ENCODE measurements at places on chromosomes 6 and 20.
A peak's percentile ranks its signal among the peaks of the same experiment; 100 is the strongest.

DNA sequence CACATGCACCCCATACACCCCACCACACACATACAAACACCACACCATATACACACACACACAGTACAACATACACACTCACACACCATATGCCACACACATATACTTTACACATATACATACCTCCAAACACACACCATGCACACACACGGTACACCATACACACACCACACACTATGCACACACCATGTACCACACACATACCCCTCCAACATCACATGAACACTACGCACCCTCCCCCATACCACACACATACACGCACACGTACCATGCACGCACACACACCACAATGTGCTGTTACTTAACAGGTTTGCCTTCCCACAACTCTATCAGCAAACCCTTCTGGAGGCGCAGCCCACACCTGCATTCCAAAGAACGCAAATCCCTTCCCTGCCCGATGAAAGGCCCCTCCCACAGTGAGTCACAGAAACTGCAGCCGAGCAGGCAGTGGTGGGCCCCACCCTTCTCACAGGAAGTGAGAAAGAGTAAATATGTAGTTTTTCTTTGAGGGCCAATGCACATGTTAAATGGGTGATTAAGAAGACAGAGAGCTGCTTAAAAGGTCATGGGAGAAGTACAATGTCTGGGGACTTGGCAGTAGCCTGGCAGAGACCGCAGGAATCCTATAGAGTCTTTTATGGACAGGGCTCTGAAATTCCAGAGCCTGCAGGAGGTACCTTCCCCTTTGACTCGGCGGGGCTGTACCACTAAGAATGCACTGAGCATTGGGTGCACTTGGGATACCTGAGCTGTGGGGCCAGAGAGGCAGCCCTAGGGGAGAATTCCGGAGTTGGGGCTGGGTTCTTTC, 34.1 kb upstream of the EZR start:
- peak; percentile 83 for DNase-seq

GRCh38 chr20:54476169-54477009, 996 bp downstream of the DOK5 start:
- DNase-seq: no peak

- no peak for DNase-seq
Measured at GRCh38 chr20:37383229-37383989, 37.5 kb downstream of the SRC start.

- DNase-seq: no peak
Measured at GRCh38 chr20:35604449-35604747, 11.2 kb upstream of the SPAG4 start.

- no peak for DNase-seq
Measured at GRCh38 chr6:125066140-125066539, 87.4 kb upstream of the TPD52L1 start.

DNA sequence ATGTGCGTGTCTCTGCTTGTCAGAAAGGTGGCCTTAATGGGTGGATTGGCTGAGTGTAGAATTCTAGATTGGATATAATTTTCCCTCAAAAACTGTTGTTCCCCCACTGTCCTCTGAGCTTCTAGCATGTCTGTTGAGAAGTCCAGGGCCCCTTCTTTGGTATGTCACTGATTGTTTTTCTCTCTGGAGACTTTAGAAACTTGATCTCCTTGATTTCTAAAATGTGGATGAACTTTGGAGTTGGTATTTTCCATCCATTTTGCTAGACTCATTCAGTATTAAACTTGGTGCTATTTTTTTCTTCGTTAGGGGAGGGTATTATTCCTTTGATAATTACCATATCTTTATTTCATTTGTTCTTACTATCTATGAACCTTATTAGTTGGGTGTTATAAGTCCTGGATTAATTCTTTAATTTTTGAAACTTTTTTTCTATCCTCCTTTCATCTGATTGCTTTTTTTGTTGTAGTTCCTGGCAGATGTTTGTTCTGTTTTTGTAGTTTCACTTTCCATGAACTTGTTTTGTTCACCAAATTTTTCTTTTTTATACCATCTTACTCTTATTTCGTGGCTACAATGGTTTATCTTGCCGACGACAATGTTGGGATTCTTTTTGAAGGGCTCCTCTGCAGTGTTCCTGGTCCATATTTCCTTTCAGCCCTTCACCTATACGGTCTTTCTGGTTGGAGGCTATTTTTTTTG, 68.4 kb downstream of the ARID1B start:
- DNase-seq: no peak

- no peak for DNase-seq
Measured at GRCh38 chr20:32608664-32609015, 23.5 kb upstream of the NOL4L start.

- no peak for DNase-seq
Measured at GRCh38 chr6:70210462-70210861, 92.4 kb downstream of the COL9A1 start.

GRCh38 chr6:69735027-69735426, 61.8 kb downstream of the LMBRD1 start:
- DNase-seq: no peak

- no peak for DNase-seq
Measured at GRCh38 chr20:62996596-62996982, 10.2 kb downstream of the BHLHE23 start.

DNA sequence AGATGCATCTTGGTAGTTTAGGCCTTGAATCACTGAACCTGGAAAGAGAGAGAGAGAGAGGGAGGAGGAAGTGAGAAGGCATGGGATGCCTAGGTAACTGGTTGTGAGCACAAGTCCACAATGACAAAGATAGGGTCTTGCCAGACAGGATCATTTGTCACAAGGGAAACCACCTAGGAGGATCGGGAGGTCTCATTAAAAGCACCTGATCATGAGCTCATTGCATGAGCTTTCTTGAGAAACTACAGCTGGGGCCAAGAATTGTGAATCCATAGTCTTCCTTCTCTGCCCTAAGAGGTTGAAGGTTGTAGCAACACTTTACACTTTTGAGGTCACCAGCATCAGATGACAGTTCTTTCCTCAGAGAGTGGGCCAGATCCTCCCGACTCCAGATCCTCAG, 195.7 kb downstream of the CD83 start:
- DNase-seq: no peak

- no peak for DNase-seq
Measured at GRCh38 chr20:22762576-22763256, 178.3 kb upstream of the FOXA2 start.

DNA sequence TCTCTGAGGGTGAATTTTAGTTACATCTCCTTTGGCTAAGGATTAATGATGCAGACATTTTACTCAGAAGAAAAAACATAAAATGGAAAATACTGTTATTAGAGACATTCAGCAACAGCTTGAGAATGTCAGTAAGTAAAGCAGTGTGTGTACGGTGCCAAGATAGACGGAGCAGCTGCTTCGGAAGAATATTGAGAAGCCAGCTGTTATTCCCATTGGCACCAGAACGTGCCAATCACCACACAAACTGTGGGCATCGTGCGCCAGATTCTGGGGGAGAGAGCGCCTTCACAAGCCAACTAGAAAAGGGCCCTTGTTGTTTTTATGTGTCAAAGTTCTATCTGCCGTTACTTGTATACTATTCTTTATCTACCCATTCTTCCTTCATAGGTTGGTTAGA, 163.4 kb downstream of the MTFR2 start:
- no peak for DNase-seq

- DNase-seq: no peak
Measured at GRCh38 chr20:57237585-57237953, 28.9 kb downstream of the BMP7 start.

DNA sequence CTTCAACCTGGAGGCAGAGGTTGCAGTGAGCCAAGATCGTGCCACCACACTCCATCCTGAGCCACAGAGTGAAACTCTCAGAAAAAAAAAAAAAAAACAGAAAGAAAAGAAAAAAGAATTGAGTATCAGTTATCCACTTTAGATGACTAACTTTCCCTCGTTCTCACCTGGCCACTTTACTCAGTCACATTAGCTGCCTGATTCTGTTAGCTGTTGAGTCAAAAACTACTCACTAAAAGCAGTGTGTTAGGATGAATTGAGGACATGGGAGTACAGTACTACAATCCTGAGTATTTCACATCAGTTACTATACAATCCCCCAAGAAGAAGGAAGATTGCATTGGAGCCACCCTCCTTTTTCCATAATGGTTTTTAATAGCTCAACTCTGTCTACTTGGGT, 114.6 kb downstream of the ADAT2 start:
- no peak for DNase-seq

DNA sequence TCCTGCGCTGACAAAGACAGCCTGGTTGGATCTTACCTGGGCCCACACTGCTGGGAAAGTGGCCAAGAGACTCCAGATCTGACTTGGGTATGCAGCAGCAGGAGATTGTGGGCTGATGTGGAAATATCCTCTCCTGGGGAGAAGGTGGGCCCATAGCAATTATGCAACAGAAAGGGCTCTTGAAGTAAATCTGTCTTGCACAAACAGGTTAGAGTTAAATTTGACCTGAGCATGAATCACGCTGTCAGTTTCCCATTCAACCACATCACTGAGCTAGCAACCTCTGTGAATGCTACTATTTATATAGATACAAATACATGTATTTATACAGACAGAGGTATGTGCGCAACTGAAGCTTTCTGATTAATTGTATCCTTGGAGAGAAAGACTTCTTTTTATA, 28.3 kb upstream of the PDYN start:
- no peak for DNase-seq

- no peak for DNase-seq
Measured at GRCh38 chr6:10676403-10676802, 18.0 kb downstream of the C6orf52 start.

DNA sequence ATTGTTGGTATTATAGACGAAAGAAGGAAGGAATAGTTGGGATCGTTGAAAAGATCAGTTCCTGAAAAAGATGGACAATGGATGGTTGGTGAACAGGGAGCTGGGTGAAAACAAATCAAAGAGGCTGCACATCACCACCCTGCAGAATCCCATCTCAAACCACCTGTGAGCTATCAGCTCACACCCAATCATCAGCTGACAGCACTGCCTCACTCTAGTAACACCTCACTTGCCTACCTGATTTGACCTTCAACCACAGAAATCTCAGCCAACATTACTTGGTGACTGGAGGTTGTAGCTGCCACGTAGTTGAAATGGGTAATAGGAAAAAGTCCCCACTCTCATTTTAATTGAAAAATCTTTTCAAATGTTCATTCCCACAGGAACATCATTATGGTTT, 101.8 kb upstream of the DST start:
- DNase-seq: no peak

DNA sequence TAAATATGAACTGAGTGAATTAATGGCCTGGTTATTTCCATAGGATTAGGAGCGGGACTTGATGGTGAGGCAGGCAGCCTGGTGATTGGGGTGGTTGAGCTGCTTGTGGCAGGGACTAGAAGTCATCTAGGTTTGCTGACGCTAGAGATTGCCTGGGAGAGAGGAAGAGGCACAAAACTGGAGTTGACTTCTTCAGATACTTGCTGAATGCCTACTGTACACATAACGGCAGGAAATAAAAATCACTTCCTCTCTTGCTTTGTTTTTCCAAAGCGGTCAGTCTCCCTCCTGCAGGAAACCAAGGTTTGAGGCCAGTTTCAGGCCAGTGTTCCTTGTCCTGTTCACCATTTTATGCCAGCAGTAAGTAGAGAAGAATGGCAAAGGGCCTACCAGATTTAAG, 36.7 kb upstream of the MYLIP start:
- DNase-seq: no peak

DNA sequence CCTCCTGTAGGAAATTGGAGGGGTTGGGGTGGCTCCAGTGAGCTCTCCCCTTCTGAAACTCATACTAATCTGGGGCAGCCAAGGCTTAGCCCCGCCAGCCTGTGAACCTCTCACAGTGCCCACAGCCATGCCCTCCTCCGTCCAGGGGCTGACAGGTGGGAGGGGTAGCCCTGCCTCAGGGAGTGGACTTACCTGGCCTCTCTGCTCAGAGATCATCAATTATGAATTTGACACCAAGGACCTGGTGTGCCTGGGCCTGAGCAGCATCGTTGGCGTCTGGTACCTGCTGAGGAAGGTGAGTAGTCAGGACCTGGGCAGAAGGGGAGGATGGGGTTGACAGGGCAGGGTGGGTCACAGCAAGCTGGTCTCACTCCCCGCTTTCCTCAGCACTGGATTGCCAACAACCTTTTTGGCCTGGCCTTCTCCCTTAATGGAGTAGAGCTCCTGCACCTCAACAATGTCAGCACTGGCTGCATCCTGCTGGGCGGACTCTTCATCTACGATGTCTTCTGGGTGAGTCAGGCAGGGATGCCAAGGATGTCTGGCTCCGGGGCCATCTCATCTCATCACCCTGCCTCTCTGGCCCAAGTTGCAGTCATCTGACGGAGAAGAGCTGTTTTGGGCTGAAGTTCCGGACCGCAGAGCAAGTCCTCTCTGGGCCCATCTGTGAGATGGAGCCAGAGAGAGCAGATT, 34.7 kb downstream of the HM13 start:
- DNase-seq: no peak

DNA sequence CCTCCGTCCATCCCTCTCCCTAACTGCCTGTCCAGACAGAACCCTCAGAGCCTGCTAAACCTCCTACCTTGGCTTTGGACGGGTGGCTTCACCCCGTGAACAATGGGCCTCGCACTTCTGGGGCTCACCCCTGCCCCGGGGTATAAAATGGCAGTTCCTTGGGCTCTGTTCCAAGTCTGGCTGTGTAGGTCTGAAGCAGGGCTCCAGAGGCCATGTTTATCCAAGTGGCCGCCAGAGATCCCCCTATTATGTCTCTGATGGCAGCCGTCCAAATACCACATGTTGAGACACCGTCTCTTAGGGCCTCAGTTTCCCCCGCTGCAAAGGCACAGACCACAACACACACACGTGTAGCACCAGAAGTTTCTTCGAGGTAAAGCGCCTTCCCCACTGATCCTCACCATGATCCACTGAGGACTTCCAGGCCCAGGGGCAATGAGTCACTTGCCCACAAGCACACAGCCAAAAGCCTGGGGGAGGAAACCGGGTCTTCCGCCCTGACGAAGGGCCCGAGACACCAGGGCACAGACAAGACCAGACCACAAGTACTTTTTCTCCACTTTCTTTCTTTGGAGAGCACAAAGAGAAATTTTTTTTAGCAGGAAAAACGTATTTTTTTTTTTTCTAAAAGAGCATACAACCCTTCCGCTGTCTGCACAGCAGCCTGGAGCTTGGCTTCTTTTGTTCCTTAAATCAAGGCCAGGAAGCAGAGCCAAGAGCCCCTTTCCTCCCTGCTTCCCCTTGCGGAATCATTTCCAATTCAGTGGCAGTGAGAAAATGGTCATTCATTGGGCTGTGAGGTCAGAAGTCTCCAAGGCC, 11.8 kb downstream of the CPNE5 start:
- DNase-seq: no peak

All from stimulated activated CD4-positive, alpha-beta T cell treated with anti-CD3 and anti-CD28 coated beads, TNF-alpha, amount 100 ng/mL, for 48 hours (primary cell).